Lung (tissue), 17 donors: ENCODE measurements at places on chromosomes 16 and 17.
A peak's percentile ranks its signal among the peaks of the same experiment; 100 is the strongest.

DNA sequence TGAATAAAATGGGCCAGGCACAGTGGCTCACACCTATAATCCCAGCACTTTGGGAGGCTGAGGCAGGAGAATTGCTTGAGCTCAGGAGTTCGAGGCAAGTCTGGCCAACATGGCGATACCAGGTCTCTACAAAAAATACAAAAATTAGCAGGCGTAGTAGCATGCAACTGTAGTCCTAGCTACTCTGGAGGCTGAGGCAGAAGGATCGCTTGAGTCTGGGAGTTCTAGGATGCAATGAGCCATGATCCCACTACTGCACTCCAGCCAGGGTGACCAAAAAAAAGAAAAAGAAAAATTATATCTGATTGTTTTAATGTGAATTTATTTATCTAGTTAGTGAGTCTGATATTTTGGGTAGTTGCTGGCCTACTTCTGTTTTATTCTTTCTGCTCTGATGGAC, 7.0 kb downstream of the IL34 start:
- DNase-seq = no peak

DNA sequence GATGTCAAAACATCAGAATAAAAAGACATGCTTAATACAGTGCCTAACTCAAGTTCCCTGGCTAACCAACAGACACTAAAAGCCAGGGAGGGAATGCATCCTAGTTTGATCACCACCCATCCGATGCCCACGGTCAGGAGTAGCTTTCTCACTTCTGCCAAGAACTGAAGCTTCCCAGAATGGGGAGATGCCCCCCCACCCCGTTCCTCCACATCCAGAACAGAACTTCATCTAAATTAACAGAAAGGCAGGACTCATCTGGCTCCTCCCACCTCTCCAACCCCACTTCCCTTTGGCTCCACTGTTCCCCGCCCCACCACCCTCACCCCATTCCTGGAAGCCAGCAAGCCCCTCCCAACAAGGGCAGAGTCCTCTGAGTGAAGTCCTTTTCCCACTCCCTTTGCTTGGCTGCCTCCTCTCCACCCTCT, 33.7 kb downstream of the GDE1 start:
- DNase-seq = no peak

- DNase-seq = peak; percentile 40
These were observed 11.8 kb upstream of the SLFN13 start for GRCh38 chr17:35460354-35460851.

GRCh38 chr16:48576927-48577326, 33.1 kb downstream of the N4BP1 start:
- DNase-seq = no peak

DNA sequence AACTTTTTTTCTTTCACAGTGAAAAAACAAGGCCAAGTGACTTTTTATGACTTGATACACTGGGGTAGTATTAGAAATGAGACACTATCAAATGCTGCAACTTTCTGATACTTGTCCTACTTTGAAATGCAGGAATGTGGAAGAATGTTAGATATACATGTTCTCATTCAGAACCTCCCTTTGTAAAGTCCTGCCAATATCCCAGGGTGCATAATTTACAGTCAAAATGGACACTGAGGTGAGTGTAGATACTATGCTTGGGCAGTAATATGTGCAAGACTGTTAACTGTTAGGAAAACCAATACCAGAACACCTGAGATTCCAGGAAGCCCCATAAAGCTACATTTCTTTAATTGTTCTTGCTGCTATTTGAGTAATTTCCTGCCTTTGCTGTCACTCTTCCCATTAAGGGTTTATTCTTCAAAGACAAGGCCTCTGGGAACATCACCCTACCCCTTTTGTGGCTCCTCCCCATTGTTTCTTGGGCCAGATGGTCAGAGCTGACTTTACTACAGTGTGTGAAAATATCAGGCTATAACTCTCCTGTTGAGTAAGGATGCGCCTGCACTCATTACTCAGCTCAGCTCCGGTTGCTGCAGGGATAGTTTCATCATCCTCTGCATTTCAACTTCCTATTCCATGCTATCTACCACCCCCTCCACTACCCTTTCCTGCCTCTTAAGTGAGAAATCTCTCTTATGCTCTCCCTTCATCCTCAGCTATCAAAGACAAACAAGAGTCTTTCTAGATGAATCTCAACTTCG, 48.7 kb downstream of the TMEM100 start:
- no peak for DNase-seq

- no peak for DNase-seq
These were observed 27.3 kb downstream of the NGFR start for GRCh38 chr17:49522357-49522890.

- DNase-seq = no peak
These were observed 228.3 kb upstream of the WSCD1 start for GRCh38 chr17:5841862-5842261.

- DNase-seq = no peak
These were observed 55.9 kb downstream of the MSI2 start for GRCh38 chr17:57312242-57312641.

DNA sequence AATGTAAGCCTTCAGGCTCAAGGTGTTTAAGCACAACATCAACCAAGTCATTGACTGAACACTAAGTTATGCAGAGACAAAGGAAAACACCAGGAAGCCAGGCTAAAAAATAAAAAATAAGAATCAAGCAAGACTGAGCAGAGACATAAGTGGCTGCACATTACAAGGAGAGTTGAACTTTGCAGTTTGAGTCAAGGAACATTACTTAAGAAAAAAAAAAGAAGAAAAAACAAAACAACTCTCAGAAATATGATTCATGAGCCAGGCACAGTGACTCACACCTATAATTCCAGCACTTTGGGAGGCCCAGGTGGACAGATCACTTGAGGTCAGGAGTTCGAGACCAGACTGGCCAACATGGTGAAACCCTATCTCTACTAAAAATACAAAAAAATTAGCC, 168.1 kb downstream of the C16orf95 start:
- no peak for DNase-seq

- DNase-seq = no peak
These were observed 22.3 kb downstream of the MOSMO start for GRCh38 chr16:22030087-22030812.

DNA sequence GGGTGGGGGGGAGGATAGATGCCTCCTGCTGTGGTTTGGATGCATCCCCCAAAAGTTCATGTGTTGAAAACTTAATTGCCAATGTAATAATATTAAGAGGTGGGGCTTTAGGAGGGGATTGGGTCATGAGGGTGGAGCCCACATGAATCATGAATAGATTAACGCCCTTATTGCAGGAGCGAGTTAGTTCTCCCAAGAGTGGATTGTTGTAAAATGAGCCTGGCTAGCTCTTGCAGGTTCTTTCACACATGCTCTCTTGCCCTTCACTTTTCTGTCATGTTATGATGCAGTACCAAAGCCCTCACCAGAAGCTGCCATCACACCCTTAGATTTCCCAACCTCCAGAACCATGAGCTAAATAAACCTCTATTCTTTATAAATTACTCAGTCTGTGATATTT, 52.0 kb downstream of the GINS3 start:
- DNase-seq = no peak

GRCh38 chr16:30523768-30524574, 2.4 kb downstream of the ZNF768 start:
- peak; percentile 18 for DNase-seq

DNA sequence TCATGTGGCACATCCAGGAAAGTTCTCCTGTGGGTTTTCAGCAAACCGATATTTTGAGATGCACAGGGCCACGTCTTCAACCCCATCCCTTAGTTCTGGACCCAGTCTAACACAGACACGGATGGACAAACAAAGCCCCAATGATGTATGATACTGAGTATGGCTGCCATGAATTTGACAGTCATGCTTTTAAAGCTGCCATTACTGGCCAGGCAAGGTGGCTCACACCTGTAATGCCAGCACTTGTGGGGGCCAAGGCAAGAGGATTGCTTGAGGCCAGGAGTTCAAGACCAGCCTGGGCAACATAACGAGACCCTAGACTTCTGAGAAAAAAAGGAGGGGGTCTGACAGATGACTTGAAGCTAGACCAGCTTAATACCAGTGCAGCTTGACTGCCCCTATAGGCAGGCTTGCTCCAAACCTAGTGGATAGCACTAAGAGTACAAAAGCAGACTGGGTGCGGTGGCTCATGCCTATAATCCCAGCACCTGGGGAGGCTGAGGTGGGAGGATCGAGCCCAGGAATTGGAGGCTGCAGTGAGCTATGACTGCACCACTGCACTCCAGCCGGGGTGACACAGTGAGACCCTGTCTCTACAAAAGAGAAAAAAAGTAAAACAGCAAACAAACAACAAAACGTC, 10.8 kb upstream of the ZNF629 start:
- DNase-seq = no peak

DNA sequence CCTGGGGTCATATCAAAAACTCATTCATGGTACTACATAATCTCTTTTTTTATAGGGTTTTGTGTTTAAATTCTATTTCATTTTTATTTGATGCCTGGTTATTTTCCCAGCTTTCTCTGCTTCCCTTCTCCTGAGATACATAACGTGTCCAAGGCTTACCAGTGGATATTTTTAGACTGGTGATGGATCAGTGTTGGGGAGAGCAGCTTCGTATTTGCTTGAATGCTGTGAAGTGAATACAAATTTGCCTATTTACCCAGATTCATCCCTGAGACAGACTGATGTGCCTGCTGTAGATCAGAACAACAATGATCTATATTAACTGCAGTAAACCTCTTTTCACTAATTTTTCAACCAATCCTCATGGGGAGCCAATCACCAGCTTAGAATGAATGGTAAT, 43.2 kb upstream of the FOXJ1 start:
- no peak for DNase-seq

- DNase-seq = no peak
These were observed 135.5 kb downstream of the MGAT5B start for GRCh38 chr17:77003699-77004098.

- peak; percentile 42 for DNase-seq
These were observed 1.7 kb downstream of the USP43 start for GRCh38 chr17:9647014-9647413.

DNA sequence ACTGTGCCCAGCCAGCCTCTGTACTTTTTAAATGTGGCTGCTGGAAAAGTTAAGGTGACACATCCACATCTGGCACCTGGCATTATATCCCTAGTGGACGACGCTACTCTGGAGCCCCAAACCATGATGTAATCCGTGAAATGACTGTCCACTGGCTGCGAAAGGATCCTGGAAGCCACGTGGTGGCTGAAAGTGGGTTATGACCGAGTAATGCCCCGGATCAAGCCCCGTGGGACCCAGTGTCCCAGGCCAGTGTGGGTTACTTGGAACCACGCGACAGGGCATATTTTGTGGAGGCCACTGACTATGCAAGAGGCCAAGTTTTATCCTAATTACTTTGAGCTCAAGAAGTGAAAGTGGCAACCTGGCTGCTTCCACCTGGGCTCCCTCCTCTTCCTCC, 79.6 kb downstream of the PGS1 start:
- DNase-seq = no peak

DNA sequence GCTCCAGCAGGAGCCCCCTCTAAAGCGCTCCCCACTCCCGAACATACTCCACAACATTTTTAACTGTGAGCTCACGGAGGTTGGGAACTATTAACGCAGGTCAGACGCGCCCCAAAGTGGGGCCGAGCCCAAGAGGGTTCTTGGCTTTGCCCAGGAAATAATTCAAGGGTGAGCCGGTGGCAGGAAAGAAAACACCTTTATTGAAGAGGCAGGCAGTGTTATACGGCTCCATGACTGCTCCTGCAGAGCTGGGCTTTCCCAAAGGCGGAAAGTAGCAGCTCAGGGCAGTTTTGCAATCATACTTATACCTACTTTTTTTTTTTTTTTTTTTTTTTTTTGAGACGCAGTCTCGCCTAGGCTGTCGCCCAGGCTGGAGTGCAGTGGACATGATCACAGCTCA, 6.2 kb downstream of the ADCY9 start:
- no peak for DNase-seq

- no peak for DNase-seq
These were observed 154.7 kb downstream of the GRIN2A start for GRCh38 chr16:10027553-10027952.

DNA sequence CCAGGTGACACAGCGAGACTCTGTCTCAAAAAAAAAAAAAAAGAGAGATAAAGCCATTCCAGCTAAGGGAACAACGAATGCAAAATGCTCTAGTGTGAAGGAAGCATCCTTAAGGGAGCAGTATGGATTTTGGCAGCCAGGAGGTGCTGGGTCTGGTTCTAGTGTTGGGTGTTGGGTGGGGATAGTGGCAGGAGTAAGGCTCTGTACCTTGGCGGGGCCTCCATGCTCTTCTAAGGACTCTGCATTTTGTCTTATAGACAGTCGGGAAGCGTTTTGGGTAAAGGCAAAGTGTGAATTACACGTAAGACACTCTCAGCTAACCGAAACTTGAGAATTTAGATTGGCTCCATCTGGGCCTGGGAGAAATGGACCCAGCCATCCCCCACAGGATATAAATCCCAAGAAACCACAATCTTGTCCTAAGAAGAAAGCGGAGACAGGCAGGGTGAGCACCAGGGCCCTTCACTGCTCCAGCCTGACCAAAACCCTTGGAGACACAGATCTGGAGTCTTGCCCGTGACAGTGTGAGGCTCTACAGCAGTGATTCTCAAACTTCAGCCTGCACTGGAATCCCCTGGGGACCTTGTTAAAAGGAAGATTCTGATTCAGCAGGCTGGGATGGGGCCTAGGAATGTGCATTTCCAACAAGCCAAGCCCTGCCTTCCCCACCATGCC, 33.1 kb upstream of the PHB1 start:
- DNase-seq = peak; percentile 67

DNA sequence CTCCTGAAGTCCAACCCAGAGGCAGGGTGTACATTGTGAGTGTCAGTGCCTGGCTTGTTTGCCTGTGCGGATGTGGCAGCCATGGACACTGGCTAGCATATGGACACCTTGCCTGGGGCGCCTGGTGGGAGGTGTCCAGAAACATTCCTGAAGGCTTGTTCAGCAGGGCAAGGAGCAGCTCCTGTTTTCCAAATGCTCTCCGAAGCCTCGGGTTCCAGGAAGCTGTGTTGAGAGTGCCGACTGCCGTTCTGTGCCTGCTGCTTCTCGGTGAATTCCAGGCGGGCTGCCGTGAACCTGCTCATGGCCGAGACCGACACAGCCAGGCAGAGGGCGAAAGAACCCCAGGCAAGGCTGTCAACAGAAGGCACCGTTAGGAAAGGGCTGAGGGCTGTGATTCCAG, 10.9 kb upstream of the DHRS7C start:
- no peak for DNase-seq
